ENCODE measurements at places on chromosomes 3 and 15.

- DNase-seq: no peak
These were observed 39.0 kb upstream of the MYO5C start for GRCh38 chr15:52334491-52335160.

DNA sequence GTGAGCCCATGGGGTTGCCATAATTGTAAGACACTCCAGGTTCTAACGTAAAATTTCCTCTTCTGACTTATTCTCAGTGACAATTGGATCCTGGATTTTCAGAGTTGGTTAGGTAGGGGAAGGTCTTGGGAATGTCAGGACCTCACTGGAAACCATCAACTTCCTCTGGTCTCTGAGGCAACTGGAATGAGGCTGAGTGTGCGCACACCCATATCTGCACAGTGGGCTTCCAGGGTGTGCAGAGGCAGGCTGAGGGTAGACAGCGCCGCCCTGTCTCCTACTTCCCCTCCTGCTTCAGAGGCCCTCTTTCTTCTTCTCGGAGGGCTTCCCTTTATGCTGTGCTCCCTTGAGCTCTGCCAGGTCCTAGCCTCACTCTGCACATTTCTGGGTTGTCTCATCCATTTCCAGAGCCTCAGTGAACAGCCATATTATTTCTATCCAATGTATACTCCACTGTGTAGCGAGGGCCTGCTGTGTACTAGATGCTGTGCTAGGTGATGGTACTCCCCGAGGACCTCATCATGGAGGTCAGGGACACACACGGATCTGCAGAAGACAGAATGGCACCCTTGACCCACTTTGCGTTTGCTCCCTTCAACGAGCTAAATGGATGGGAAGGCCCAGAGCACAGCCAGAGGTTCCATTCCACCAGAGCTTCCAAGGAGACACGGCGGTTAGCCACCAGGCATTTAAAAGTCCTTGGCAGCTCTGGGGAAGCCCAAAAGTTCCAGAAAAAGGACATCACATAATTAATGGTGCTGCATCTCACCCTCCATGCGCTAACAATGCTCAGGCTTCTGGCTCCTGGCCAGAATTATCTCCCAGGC is 18.3 kb downstream of the ACAA1 start:
- no peak for DNase-seq

DNA sequence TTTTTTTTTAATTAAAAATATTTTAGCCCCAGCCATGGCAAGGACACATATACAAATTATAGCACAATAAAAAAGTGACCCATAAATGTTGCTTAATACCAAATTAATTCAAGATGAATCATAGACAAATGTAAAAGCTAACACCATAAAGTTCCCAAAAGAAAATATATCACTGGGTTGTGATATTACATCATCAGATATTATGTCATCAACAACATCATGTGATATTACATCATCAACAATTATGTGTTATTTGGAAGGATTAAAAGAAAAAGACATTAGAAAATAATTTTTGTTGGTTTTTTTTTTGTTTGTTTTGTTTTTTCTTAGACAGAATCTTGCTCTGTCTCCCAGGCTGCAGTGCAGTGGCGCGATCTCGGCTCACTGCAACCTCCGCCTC is 34.5 kb upstream of the ABHD10 start:
- no peak for DNase-seq

DNA sequence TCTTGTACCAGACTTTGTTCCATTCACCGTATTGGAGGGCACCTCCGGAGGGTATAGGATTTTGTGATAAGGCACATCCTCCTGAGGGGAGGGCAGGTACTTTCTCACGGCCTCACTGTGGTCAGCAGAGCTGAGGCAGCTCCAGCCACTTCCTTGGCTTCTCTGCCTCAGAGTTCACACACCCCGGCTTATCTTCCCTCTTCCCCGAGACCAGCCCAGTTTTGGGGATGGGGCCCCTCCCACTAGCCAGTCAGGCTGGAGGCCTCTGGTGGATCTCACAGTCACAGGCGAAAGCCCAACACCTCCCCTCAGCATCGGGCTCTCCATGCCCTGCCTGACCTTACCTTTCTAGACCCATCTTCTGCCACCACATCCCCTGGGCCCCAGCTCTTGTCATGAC is 316.2 kb upstream of the CTDSPL start:
- DNase-seq: no peak

GRCh38 chr15:81050805-81051204 is 50.1 kb downstream of the TLNRD1 start:
- no peak for DNase-seq

DNA sequence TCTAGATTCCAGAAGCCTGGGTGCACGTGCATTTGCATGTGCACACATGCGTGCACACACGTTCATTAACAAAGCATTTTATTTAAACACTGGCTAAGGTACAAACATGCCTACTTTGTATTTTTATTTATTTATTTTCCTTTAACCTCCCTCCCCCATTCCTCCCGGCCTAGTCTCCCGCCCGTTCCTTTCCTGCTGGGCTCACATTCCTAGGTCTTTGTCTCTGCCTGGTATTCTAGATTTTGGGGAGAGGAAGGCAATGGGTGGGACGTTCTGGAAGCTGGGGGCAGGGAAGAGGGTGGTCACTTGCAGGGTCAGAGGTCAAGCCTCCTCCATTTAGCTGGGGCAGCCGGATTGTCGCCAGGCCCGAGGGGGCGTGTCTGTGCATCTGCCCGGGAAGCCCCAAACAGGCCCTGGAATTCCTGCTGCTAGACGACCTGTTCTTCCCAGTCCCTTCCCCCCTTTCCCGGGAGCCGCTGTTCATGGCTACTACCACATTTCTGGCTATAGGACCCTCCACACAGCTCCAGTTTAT is 51.8 kb downstream of the TRIM71 start:
- DNase-seq: no peak

DNA sequence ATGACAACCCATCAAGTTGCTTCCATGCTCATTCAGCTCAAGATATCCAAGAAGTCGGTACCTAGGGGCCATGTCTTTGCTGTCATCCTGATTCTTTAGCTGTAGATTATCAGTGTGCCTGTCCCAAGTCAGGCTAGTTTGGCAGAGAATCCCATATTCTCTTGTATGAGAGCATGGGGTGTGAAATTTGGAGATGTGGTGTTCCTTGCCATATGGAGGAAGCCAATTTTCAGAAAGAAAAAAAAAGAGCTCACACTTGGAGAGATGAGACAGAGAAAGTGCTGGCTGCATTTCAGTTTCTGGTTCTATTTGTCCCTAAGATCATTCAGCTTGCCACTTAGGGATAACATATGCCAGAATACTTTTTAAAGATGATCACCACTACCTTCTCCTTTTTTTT is 52.3 kb upstream of the SLC4A7 start:
- no peak for DNase-seq

DNA sequence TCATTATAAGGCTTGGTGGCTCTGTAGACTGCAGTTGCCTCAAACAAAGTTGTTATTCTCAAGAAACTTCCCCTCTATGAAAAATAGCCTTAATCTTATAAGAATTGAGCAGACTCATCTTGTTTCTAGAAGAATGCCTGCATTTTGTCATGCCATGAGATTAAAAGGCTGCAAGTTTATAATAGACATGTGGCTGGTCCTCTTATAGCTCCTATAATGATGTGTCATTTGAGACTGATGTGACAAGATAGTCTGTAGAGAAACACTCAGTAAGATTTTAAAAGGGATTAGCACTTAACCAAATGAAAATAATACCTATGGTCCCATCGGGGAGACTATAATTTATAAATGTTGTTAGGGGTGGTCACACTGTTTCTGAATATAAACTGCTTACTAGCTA is 312.5 kb downstream of the OXSM start:
- no peak for DNase-seq

GRCh38 chr3:177294221-177294620 is 96.9 kb upstream of the TBL1XR1 start:
- DNase-seq: no peak

DNA sequence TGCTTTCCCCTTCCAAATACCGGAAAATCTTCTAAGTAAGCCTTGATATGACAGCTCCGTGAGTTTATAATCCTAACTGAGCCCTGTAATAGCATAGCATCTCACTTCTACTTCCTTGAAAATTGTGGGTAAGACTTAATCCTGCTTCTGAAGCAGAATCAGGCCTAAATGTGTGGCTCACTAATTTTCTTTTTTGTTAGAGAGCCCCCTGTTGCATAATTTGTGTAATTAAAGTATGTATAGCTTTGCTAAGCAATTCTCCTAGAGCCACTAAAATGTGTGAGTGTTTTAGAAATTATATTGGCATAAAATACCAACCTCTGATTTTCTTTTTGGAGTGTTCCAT is 304.4 kb downstream of the FGF12 start:
- no peak for DNase-seq

- DNase-seq: no peak
These were observed 28.0 kb upstream of the MNS1 start for GRCh38 chr15:56492791-56493555.

DNA sequence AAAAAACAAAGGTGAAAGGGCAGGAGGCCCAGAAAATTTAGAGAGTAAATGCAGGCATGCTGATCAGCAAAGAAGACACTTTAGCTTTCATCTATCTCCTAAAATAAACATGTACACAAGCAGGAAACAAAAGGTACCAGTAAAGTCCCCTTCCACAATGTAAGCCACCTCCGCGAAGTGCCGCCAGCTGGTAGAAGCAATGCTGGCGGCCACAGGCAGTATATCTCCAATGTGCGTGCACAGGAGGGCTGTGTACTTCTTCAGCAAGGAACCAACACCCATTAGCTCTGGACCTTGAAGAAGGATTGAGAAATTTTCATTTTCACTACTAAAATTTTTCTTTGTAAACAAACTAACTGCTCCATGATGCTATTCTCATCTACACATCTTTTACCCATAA is 75.4 kb downstream of the HERC2 start:
- DNase-seq: no peak

DNA sequence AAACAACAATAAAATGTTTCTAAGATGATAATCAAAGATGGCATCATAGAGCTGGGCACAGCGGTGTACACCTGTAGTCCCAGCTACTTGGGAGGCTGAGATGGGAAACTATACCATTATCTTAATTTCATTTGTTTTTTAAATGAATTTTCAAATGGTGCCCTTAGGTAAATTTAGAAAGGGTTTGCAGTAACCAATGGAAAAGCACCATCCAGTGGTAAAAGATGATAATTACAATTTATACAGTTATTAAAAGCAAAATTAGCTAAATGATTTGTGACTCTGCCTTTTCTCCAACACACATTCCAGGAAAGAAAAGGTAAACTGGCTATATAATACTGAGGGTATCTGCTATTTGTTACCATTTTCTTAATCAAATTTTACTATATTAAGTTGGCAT is 14.4 kb upstream of the ANKRD28 start:
- DNase-seq: no peak

- no peak for DNase-seq
These were observed 48.6 kb downstream of the RARB start for GRCh38 chr3:25476639-25477038.

DNA sequence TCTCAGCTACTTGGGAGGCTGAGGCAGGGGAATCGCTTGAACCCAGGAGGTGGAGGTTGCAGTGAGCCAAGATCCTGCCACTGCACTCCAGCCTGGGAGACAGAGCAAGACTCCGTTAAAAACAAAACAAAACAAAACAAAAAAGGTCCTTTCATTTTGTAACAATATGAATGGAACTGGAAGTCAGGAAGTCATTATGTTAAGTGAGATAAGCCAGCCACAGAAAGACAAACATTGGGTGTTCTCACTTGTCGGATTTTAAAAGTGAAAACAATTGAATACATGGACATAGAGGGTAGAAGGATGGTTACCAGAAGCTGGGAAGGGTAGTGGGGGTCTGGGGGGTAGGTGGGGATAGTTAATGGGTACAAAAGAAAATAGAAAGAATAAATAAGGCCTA is 12.5 kb upstream of the B3GALNT1 start:
- no peak for DNase-seq

DNA sequence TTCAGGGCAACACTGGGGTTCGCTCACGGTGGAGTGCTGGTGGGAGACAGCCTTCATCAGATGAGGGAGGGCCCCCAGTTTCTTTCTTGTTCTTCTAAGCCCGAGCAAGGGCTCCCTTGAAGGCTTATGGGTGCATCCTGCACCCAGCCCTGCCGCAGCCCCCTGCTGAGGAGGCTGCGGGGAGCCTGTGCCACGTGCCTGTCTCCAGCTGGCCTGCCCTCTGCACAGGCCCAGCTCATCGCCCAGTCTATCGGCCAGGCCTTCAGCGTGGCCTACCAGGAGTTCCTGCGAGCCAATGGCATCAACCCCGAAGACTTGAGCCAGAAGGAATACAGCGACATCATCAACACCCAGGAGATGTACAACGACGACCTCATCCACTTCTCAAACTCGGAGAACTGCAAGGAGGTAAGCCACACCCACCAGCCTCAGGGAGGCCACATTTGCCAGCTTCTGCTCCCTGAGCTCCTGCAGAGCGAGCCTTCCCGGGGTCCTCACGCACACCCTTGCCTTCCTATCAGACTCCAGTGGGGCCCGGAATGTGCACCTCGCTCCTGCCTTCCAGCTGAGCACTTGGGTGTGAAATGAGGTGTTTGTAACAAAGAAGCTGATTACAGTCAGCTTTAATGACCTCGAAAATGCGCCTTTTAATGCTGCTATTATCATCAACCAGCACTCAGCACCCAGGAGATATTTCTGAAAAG is 164.3 kb downstream of the NSMCE3 start:
- no peak for DNase-seq

DNA sequence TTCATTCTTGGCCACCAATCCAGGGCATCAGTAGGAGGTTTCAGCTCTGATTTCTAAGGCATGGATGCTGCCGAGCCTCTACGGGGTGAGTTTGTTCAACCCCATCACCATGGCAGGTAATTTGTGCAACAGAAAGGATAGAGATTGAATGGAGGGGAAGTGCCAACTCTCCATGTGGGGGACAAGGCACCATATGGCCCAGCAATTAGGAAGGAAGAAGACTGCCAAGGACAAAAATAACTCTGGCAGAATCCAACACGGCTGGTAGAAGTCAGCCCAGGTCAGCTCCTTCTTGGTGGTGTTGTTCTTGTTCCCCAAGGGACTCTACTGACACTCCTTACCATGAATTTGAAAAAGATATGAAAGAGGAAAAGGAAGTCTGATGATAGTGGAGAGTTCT is 503.9 kb downstream of the MAGI1 start:
- DNase-seq: no peak

- DNase-seq: no peak
These were observed 24.4 kb upstream of the PLSCR2 start for GRCh38 chr3:146493761-146494160.

- DNase-seq: no peak
These were observed 141.9 kb downstream of the LPP start for GRCh38 chr3:188295876-188296275.

DNA sequence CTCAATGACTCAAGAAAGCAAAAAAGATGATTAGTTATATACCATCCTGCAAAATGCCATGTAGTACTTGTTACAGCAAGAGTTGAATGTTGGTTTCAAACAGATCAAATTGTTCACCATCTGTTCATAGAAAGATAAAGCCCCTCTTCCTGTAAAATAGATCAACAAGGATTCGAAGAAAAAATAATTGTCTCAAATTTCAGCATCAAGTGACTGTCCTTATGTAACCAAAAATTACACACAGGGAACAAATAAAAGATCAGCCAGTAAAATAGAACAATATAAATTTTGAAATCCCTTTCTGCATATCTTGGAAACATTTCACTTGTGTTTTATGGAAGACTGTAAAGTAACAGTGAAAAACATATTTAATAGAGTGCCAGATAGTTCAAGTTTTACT is 165.1 kb upstream of the STAC start:
- no peak for DNase-seq

- no peak for DNase-seq
These were observed 231.5 kb downstream of the ALCAM start for GRCh38 chr3:105598042-105598796.

GRCh38 chr15:85100186-85100937 is 118.7 kb downstream of the PDE8A start:
- DNase-seq: no peak

- no peak for DNase-seq
These were observed 168.5 kb upstream of the STT3B start for GRCh38 chr3:31364188-31364587.

Data from cortex of kidney (tissue), 1 donor.